ENCODE measurements at places on chromosomes 1 and 21. TPM values are rescaled to one million over a fixed set of nuclear protein-coding genes. Genes with fewer than 3 reads are reported as not detected.

Gene CD1B
- total RNA-seq: not detected

Gene POU3F1
- total RNA-seq: 1.6 TPM

Gene TMPRSS15
- not detected for total RNA-seq

Gene F5
- 0.07 TPM for total RNA-seq

Gene TDRKH
- 7.2 TPM for total RNA-seq

Gene SERTAD4
- 5.9 TPM for total RNA-seq
